MM.1S (cell line): ENCODE measurements at places on chromosomes 2 and 18.

DNA sequence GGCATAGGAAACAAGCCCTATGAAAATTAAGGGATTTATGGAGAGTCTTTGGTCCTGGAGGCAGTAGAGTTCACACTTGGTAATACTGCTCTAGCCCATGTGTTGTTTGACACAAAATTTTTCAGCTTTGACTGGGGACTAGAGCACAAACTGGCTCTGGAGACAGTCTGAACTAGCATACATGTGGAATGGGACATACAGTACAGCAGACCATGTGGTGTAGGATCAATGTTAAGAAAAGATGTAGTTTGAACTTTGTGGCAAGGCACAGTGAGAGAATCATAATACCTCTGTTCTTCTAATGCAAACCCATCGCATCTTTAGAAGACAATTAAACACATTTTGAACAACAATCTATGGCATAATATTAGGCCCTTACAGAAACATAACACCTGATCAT lies 521.5 kb upstream of the DDX18 start:
- DNase-seq = no peak

- DNase-seq = no peak
These were observed 55.2 kb downstream of the CCDC88A start for GRCh38 chr2:55364189-55365055.

DNA sequence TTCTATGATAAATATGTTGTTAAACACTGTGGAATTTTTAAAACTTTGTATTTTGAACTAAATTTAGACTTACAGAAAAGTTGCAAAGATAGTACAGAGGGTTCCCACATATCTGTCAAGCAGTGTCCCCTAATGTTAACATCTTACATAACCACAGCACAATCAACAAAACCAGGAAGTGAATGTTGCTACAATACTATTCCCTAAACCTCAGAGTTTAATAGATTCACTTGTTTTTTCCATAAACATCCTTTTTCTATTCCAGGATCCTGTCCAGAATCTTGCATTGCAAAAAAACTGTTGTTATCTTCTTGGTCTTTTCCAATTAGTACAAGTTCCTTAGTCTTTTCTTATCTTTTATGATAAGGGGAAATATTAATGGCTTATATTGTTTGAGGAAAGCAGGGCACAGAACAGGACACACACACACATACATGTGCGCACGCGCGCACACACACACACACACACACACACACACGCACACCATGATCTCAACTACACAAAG lies 251.1 kb upstream of the TRIB2 start:
- DNase-seq = no peak

DNA sequence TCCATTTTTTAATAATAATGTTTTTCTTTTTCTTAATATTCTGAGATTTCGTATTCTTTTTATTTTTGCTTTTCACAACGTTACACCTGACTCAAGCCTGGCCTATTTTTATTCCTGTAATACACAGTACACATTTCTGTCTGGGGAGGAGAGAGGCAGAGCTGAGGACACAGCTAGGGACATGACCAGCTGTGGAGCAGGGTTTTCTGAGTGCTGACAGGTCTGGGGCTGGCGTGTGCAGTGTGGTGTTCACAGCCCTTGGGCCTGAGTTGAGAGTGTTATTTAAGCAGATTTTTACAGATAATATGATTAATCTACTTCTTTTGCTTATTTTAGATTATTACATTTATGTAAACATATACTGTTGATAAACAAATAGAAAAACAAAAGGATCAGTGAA lies 55.9 kb downstream of the ZAP70 start:
- DNase-seq = no peak

DNA sequence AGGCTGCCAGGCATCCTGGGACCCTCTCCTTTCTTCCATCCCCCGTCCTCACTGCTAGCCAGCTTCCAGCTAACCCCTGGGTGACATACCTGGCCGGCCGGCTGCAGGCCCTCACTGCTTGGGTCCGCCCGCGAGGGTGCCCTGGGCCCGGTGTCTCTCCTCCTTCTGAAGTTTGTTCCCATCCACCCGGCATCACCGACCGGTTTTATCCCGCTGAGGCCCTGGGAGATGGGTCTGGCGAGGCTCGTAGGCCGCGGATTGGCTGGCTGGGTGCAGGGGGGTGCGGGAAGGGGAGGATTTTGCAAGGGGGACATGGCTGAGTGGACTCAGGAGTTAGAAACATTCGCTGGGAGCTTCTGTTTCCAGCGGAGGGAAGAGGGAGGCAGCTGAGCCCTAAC lies at the start of gene PAX8:
Gene PAX8 (minus strand): TSS at position 180 of the 398 bp plus-strand sequence. CDS start 527 bp downstream, outside the sequence.
- DNase-seq = no peak
